Right cardiac atrium (tissue), 5 donors: ENCODE measurements at places on chromosomes 12 and 14. TPM values are rescaled to one million over a fixed set of nuclear protein-coding genes. Genes with fewer than 3 reads are reported as not detected.

GRCh38 chr14:75318353-75318752, 39.7 kb downstream of the FOS start:
- DNase-seq = no peak

GRCh38 chr12:48023386-48023785, 19.1 kb upstream of the COL2A1 start:
- DNase-seq = no peak

- DNase-seq = no peak
Measured at GRCh38 chr12:108969622-108970021, 51.2 kb downstream of the SVOP start.

GRCh38 chr12:123530668-123531067, 2.9 kb downstream of the RILPL1 start:
- DNase-seq = no peak

ASCL1 gene
- polyA plus RNA-seq = not detected

GRCh38 chr12:112182499-112182898, 57.1 kb downstream of the TRAFD1 start:
- peak; percentile 72 for DNase-seq

GUCY2C gene
- 0.02 TPM for polyA plus RNA-seq

KIF26A gene
- 7.1 TPM for polyA plus RNA-seq

DNA sequence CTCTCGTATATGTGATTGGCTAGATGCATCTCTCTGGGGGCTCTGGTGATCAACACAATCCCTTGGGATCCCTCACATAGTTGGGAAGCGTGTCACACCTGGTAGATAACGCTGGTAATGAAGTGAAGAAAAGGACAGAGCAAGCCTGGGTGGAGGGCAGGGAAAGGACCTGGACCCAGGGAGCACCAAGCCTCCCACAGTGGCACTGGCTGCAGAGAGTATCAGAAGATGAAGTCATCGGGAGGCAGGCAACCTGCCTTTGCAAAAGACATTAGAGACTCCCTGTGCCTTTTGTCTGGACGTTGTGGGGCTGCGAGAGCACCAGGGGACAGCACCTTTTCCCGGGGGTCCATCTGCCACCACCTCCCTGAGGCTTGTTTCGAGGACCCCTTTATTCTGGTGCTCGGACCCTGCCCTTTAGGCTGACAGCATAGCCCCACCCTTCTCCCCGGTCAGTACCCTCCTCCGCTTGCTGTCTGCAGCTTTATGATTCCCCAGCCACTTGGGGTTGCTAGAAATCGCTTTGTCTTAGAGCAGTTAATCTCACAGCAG, 116.4 kb downstream of the EML1 start:
- DNase-seq = no peak

SERPINA5 gene
- polyA plus RNA-seq = 13.2 TPM

SLC38A4 gene
- polyA plus RNA-seq = 1.2 TPM

DNA sequence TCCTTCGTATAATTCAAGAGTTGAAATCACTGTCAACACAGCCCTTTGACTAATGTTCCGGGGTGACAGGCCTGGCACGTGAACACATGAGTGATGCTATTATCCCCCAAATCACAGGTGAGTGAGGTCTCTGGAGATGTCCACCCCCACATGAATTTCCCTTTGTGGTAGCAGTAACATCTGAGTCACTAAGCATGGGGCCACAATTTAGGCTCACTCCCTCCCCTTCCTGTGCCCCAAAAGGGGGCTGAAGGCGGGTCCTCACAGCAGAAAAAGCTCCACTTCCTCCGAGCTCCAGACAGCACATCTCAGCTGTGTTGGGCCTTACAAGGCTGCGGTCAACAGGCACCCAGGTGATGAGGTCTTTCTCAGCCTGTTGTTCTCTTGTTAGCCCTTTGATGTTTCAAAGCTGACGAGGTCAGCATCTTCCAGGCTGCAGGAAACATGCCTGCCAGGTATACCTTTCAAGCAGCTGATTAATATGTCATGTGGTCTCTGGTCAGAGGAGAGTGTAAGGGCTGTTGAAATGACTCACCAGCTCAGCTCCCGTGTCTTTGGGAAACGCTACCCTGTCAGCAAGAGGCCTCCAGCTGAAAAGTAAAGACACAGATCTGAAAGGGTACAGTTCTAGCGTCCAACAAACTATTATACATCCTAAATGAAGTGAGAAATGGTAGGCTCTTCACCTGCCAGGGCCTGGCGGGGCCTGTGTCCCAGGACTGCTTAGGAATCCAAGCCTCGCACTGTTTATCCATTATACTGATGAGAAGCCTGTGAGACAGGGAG, 107.3 kb downstream of the ZFP36L1 start:
- peak; percentile 36 for DNase-seq

- no peak for DNase-seq
Measured at GRCh38 chr12:2792671-2793500, 1.9 kb upstream of the FKBP4 start.

- no peak for DNase-seq
Measured at GRCh38 chr12:40963751-40964150, 224.4 kb upstream of the PDZRN4 start.

DNA sequence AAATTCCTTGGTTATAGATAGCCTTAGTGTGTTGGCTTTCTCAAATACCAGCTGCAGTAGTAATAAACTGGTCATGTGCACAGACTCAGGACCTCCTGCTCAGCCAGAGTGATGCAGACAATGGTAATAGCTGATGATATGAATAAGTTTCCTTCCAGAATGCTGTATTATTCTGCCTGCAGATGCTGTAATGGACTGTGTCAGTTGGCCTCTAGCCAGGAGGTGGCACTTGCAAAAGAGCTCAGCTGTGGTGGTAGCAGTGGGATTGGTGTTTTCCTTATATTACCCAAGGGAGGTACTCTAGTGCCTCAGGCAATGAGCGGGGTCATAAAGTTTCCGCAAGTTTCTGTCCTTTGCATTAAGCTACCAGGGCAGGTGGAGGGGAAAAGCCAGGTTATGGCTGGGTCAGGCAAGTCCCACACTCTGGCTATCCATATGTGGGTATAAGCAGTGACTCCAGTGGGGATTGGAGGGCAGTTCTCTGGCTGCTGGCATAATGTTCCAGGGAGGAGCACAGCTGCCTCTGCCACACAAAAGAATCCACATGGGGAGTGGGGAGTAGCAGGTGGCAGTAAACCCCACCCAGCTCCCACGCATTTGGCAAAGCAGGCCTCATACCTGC, 14.0 kb upstream of the MUCL1 start:
- DNase-seq = no peak

PARP2 gene
- 14.3 TPM for polyA plus RNA-seq

DNA sequence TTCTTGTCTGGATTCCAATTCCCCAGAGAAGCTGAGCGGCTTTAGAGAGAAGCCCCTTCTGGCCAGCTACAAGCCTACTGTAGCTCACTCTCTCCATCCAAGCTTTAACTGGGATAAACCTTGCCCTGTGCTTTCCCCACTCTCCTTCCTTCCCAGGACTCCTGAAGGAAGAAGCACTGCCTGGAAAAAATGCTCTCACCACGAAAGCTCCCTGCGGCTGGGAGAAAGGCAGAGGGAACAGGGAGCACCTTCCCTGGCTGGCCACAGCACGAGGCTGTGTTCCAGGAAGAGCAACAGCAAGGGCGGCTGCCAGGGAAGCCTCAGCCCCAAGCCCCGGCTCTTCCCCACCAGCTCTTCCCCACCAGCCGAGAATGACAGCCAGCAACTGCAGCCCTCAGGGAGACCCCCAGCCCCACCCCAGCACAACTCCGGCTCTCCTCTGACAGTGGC, 40.8 kb upstream of the PNMA1 start:
- DNase-seq = peak; percentile 75

GRCh38 chr14:53603994-53604393, 352.6 kb downstream of the BMP4 start:
- no peak for DNase-seq

RPS26 gene
- polyA plus RNA-seq = 739 TPM

- DNase-seq = no peak
Measured at GRCh38 chr12:103839609-103840461, 1.2 kb downstream of the NT5DC3 start.

TMEM120B gene
- polyA plus RNA-seq = 5.8 TPM

DNA sequence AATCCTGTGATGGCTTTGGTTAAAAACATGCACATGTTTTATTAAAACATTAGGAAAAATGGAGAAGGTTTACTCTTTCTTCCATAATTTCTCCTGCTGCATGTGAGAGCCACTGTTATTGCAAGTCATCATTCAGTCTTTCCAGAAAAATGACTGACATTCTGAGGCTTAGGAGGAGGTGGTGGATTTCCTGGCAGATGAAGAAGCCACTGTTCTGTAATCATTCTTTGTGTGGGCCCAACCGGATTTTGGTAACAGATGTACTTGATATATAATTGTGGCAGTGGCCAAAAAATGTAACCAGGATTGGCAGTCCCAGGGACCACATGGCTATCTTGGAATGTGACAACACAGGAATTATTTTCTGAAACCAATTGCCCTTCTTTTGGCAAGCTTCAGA, 120.2 kb downstream of the DAAM1 start:
- no peak for DNase-seq

C12orf42 gene
- not detected for polyA plus RNA-seq

DNA sequence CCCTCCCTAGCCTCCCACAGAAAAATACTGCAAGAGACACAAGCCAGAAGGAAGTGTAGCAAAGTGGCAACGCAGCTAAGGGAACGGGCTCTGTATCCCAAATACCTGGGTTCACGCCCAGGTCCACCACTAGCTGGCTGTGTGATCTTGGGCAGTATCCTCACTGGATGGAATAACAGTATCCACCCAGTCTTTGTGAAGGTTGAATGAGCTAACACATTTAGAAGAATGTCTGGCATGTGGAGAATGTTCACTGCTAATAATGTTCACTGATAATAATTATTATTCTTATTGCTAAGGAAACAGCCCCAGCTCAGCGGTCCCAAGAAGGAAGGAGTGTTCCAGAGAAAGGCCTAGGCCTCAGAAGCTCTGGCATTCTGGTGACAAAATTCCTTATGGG, 70.9 kb downstream of the VWF start:
- DNase-seq = no peak

GRCh38 chr12:71191509-71192196, 33.9 kb upstream of the TSPAN8 start:
- no peak for DNase-seq

GRCh38 chr12:14573118-14573517, 5.4 kb upstream of the PLBD1 start:
- DNase-seq = no peak

DNA sequence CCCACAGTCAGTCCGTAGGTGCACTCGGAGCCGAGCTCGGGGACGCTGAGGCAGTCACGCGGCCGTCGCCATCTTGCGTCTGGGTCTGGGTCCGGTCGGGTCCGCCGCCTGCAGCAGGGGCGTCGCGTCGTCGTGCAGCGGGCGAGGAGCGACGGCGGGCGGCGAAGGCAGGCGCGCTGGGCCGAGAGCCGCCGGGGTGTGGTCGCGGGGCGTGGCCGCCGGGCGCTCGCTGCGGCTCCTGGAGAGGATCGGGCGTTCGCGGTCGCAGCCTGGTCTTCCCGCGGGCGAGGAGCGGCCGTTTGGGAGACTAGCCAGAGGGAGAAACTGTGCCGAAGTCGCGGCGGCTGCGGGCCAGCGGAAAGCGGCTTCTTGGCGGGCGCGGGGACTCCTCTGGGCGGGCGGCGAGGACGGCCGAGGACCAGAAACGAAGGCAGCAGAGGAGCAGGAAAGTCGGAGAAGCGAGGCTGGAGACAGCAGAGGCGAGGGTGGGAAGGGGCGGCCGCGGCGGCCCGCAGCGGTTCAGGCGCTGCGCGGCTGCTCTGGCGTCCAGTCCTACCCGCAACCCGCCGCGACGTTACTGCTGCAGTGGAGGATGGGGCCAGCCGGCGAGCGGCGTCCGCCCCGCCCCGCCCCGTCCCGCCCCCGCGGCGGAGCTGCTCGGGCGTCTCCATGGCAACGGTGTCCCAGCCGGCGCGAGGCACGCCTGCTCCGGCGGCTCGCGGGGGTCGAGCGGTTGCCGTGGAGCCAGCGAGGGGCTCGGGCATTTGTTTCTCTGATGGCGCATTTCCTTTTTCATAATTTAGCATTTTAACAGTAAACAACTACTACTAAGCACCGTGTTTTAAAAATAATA, at the start of gene PNMA1:
PNMA1 (minus strand) TSS at position 582 of the 853 bp plus-strand sequence. CDS start 745 bp downstream, outside the sequence.
- peak; percentile 94 for DNase-seq

DNA sequence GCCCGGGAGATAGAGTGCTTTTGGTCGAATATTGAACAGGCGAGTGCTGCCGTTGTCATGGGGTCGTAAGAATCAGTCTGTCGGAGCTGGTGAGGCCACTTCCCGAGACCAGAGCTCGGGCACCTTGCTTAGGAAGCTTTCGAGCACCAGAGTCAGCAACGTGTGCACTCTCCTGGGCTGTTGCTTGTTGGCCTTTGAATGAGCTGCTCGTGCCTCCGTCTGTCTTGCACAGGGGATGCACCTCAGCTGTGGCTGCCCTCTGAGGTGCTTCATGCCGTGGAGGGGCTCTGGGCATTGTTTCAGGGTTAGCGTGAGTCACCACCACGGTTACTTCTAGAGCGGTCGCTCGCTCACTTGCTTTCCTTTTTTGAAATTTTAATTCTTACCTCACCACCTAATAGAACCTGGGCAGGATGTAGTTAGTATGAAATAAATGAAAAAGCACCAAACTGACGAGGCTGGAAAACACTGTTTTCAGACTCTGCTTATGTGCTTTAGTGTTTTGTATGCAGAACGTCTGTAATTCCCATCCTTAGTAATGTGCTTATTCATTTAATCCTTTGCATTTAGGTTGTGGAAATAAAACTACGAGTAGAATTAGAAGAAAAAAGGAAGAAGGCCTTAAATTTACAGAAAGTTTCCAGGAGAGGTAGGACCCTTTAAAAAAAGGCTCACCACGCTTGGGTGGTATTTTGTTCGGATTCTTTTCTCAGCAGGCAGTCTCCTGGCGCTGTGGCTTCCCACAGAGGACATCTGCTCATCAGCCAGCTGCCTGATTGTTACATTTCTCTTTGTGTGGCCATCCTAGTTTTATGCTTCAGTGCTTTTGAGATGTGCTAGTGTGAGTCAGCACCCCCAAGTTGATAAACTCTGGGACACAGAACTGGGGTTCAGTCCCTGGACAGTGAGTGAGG, 40.6 kb downstream of the EP400 start:
- DNase-seq = no peak

GRCh38 chr12:10563002-10563401, 50.4 kb downstream of the MAGOHB start:
- no peak for DNase-seq

GRCh38 chr12:120215766-120216735, 15.1 kb upstream of the RPLP0 start:
- no peak for DNase-seq

SYCP3 gene
- polyA plus RNA-seq = 0.05 TPM

PRH2 gene
- not detected for polyA plus RNA-seq

SLC8A3 gene
- 0.07 TPM for polyA plus RNA-seq

GRCh38 chr12:96208346-96208745, 14.2 kb downstream of the ELK3 start:
- DNase-seq = no peak

DNA sequence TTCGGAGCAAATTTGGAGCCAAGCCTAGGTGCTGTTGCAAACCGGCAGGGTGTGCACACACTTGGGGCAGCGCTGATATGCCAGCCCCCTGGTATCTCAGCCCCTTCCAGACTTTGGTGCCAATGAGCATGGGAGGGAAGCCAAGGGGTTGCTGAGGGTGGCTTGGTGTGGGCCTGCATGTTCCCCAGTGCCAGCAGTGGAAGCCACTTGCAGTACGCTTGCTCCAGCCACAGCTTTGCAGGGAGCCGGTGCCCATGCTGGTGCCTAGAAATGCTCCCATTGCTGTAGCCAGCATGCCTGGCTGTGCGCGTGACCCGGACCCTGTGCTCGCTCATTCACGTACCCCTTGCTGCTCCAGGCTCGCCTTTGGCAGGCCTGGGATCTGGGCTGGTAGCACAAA, 67.1 kb upstream of the DNM1L start:
- peak; percentile 20 for DNase-seq
